Gastroesophageal sphincter (tissue), 4 donors: ENCODE measurements at places on chromosomes 2 and 18. TPM values are rescaled to one million over a fixed set of nuclear protein-coding genes. Genes with fewer than 3 reads are reported as not detected.
A peak's percentile ranks its signal among the peaks of the same experiment; 100 is the strongest.

DNA sequence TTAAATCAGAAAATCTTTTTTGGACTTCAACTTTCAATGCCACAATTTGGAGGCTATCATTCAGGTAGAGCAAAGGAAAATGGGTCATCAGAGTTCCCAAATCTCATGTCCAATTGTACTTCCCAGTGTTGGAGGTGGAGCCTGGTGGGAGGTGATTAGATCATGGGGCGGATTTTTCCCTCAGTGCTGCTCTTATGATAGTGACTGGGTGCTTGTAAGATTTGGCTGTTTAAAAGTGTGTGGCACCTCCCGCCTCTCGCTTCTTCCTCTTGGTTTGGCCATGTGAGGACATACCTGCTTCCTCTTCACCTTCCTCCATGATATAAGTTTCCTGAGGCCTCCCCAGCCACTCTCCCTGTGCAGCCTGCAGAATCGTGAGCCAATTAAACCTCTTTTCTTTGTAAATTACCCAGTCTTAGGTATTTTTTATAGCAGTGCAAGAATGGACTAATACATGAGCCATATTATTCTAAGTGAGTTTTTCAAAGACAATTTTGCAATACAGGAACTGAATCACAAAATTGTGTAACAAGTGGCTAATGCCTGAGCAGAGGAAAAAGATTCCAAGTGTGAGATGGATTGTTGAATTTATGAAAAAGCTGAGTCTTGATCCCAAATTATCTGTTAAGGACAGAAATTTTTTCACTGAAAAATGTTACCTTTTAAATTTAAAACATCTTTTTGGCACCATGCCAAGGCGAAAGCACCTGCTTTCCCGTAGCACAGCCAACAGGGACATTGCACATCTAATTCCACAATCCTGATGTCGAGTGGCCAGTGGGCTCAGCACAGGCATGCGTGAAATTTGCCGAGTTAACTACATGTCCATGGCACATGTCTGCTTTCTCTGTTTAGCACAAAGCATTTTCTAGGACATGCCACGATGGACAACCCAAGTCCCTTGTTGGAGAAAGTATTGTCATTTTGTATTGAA lies 150.9 kb downstream of the COL6A3 start:
- ATAC-seq: peak; percentile 86

DNA sequence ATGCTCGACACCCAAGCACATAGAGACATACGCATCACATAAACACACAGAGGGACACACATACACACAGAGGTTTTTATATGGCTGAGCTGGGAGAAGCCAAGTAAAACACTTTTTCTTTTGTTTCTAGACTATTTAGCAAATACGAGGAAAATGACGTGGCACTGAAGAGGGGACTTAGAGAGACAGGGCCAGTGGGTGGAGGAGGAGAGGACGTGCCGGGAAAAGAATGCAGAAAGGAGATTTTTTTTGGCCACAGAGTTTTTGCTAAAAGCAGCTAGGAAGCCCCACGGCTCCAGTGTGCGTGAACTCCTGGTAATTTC lies 168.5 kb upstream of the KLF7 start:
- peak; percentile 8 for ATAC-seq

DNA sequence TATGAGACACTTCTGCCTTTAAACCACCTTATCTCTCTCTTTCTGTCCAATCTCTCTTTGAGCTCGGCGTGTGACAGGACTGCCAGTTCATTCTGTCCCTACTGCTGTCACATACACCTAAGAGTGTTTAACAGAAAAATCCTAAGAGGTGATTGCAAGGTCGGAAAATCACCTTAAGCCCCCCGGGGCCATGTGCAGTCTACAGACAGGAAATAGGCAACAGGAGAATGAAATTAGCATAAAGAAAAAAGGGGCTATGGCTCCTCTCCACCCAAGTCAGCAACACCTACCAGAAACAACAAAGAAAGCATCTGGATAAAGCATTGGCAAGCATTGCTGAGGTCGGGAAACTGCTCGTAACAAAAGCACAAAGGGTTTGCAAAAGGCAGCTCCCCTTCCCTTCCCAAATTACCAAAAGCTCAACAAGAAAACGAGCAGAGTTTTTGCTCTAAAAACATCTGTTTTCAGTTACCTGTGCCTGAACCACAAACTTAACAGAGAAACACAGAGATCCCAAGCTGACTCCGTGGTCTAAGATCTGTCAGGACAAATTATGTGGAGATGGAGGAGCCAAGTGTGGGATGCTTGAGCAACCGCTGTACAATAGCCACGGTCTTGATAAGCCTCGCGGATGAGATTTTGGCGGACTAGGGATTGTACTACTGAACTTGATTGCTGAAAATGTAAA lies 30.4 kb downstream of the ANKRD44 start:
- no peak for ATAC-seq

DNA sequence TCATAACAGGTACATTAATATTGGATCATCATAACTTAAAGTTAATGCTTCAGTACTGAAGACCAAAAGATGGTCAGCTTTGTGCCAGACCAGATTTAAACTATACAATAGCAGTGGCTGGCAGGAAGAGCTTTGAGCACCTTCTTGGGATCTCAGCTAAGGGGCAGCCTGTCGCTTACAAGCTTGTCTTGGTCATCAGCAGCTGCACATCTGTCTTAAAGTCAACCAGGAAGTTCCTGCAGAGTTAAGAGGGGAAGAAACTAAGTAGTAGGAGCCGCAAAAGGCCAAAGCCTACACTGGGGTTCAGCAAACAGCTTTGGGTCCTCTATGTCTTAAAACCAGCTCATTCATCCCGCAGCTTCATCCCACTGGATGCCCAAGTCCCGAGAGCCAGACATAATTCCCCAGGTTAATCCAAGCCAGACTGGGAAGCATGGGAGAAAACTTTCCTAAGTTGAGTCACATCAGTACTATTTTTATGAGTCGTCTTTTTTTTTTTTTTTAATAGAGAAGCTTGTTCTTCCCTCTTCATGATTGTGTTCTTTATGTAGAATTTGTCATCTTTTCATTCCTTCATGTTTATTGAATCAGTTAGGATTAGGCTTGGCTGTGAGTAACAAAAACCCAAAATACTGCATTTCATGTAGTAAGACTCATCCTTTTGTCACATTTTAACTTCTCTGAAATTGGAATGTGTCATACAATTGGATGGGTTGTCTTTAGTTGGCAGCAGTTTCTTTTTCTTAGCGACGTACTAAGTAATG lies 59.3 kb downstream of the SERTAD2 start:
- no peak for ATAC-seq

DNA sequence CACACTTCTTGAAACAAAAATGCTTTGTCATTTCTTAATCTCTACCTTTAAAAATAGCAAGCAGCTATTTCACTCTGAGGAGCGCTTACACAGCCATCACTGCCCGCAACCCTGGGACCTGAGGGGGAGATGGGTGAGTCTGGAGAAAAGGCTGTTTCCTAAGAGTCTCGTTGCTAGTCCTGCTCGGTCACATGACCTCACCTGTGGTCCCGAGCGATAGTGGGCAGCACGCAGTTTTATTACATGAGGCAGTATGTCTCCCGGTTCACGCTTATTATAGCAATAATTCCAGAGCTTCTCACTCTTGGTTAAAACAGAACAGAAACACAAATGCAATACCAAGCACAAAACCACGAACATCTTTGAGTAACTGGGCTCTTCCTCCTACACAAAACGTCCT lies 105.3 kb downstream of the ZNF516 start:
- ATAC-seq: no peak

DNA sequence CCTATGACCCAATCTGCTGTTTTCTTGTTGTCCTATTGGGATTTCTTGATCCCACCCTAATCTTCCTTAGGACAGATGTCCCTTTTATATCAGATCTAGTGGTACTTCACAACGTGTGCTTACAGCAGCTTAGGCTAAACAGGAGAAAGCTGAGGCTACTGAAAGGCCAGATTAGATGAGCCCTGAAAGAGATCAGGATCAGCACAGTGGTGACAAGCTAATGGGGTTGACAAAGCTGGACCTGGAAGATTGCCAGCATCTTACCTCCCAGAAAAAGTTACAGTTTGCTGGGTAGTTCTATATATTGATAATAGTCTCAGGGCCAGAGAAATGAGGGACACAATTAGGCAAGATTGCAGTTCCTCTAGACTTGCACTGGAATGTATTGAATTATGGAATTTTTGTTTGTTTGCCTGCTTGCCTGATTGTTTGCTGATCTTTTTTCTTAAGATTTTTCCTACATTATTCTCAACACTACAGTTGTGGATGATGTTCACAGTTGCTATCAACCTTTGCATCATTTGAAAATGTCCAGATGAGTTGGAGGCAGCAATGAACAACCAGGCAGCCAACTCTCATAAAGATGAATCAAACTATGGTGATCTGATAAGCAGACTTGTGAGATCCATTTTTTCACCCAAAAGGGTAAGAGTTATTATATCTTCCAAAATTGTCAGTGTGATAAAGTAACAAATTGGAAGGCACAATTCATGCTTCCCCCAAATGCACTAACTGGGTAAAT lies 49.1 kb upstream of the PIK3C3 start:
- no peak for ATAC-seq

GRCh38 chr2:39394516-39394961 lies 42.5 kb downstream of the MAP4K3 start:
- no peak for ATAC-seq

GRCh38 chr2:81061016-81061415 lies 756.5 kb upstream of the LRRTM1 start:
- ATAC-seq: no peak

DNA sequence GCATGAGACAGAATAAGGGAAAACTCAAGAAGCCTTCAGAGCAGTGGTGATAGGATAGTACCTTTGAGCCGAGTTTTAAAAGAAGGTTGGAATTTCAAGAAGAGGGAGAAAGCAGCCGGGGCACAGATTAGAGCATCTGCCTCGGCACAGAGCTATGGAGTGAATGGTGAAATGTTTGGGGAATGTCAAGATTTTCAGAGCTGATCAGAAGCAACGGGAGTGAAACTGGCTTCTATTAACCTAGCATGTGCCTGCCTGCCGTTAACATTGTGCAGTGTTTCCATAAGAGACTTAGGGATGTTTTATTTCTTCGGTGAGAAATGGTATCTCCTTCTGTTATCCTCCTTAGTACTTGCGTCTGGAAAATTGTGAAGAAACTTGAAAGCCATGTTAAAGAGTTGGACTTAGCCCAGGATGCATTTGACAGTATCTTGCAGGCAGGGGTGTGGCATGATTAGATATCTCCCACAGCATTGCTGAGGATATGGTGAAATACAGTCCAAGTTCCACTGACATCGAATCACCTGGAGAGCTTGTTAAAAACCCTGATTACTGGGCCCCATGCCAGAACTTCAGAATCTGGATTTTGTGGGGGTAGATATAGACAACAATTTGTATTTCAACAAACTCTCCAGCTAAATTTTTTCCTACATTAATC lies 96.8 kb upstream of the PPP1CB start:
- ATAC-seq: no peak

SAG gene
- total RNA-seq: not detected

HOXD13 gene
- not detected for total RNA-seq

KCNG2 gene
- total RNA-seq: not detected
